ENCODE measurements at places on chromosomes 6 and 20.

DNA sequence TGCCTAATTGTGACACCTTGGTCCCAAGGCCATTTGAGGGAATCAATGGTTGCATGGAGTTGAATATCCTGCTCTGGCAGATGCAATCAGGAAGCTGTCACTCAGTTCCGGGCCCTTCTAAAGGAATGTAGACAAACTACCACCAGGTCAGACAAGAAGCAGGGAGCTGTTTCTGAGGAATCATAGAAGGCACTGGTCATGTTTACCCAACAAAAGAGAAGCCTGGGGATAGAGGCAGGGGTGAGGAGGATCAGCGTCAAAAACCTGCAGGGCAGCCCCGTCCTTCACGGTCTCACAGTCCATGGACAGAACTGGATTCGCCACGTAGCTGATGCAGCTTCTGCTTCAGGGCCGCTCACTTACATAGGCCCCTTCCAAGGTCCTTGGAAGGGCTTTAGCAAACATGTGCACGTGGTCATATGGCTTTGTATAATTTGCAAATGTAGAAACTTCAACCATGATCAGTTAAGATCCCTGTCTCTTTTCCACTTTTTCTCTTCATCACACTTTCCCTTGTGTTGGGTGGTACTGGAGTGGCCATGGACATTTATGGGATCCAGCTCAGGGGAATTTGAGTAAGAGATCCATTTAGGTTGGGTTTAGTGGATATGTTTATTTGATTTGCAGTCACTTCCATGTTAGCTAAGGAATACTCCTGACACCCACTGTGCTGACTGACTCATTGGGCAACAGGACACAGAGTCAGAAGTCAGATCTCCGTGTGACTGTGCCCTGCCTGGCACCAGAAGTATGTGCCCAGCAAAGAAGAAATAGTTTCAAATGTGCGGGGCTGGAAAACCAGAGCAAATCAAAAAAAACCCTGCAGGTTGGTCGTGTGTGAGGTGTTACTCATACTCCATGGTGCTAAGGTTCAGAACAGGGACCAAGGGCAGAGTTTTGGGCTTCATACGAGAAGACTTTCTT, 60.0 kb upstream of the ZFAND3 start:
- DNase-seq = no peak

DNA sequence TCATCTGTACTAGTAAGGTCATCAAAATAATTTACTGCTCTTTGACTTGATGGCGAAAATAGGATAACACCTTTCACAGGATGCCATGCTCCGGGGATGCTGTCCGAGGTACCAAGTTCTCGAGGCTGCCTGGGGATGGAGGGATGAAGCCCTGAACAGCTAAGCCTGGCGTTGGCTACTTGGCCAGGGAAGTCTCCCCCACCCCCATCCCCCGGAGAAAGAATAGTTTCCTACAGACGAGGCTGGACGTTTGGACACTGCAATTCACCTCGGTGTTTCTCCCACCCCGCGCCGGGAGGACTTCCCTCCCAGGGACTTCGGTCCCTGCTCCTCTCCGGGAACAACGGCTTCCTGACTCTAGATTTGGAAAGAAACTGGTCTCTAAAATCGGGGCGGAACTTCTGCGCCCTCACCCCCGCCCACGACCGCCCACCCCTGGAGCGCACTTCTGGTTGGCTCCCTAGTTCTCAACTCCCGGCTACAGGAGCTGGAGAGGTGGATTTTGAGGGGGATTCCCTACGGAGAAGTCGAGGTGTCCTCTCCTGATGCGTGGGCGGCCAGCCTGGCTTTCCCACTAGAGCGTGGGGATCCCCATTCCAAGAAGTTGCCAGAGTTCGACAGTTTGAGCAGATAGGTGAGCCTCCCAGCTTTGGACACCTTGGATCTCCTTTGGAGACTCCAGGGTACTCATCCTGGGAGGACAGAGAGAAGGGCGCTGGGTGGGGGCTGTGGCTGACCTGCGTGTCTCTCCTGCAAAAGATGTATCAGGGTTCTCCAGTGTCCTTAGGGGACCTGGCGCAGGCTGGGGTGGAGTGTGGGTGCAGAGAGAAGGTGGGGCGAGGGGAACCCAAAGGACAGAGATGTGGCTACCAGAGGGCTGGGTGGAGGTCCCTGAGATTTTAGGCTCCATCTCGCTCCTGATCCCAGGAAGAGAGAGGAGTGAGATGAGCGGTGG, 1.1 kb downstream of the PCSK2 start:
- DNase-seq = no peak

- DNase-seq = no peak
These were observed 1.5 kb upstream of the CAPN11 start for GRCh38 chr6:44157152-44157521.

- DNase-seq = no peak
These were observed 12.2 kb downstream of the KCNK17 start for GRCh38 chr6:39302011-39302410.

DNA sequence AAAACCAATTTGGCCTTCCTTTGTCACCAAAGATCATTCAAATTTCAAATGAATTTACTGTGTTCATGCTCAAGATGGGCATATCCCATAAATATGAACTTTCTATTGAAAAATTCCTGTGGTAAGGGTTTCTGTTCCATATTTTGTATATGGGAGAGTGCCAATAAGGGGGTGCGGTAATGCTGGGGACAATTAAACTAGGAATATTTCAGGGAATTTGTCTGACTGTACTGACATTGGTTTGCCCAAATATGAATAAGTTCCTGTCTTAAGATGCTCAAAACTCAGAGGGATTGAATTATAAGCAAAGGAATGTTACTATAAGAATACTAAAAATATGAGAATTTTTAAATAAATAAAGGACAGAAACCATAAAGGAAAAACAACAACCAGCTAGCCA, 553.0 kb upstream of the MARCKS start:
- no peak for DNase-seq

DNA sequence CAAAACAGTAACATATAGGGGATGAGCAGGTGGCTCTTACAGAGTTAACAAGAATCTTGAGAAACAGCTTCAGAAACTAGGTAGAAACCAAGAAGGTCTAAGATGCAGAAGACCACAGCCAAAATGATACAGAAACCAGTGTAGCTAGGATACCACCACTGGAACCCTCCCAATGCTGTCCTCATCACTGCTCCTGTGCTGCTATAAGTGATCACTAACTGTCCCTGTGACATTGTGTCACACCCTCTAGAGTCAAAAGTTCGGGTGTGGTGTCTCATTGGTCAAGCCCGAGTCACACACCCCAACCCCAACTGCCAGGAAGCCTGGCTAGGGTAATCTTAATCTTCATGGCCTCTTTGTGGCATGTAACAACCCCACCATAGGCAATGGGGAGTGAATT, 153.1 kb downstream of the RCAN2 start:
- no peak for DNase-seq

- no peak for DNase-seq
These were observed 2.6 kb downstream of the SYS1 start for GRCh38 chr20:45365444-45365970.

- no peak for DNase-seq
These were observed 154.7 kb downstream of the ARHGAP18 start for GRCh38 chr6:129555206-129555832.

DNA sequence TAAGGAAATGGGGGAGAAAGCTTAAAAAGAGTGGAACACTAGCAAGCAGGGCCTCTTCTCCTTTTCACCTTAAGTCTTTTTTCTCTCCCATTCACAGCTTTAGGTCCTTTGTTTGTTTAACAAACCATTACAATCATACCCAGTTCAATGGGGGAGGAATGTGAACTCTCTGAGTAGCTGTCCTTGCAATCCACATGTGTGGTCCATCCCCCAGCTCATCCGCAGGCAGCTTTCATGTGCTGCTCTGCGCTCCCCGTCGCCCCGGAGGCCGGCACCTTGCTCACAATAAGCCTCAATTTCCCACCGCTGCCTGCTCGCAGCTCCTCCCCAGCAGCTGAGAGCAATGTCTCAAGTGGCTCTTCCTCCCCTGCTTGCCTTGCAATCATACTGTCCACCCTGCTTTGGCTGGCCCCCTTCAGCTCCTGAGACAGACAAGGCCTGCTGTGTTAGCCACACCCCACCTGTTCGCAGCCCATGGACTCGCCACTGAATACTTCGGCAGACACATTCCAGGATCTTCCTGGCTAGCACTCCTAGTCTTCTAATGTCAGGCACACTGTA, 49.1 kb downstream of the PLAGL1 start:
- DNase-seq = no peak

GRCh38 chr20:57440678-57441509, 49.7 kb downstream of the RBM38 start:
- no peak for DNase-seq

DNA sequence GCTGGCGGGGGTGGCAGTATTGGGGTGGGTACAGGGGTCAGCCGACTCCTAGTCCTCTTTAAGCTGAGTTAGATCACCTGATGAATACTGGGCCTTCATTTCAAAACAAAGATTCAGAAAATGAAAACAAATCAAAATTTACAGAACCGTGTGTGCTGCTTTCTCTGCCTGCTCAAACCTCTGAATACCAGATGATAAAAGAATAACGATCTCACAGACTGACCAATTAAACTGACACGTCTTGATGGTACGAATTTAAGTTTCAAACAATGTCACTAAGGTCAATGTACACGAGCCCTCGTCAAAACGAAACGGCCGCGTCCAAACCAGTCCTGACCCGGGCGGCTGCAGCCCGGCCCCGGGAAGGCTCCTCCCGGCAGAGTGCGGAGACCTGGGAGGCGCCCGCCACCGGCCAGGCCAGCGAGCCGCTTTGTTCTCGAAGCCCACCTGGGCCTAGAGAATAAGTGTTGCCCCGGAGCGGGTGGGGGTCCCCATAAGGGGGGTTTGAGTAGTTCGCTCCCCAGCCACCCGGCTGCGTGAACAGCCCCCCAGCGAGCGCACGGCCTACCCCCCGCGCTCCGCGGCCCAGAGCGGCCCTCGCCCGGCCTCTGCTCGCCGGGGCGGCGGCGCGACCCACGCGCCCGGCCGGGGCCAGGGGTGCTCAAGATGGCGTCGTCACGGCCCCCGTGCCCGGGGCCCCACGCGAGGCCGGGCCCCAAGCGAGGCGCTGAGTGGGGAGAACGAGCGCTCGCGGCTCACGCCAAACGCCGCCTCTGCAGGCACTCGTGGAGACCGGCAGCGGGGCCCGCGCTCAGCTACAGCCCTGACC, 728 bp downstream of the PSMA7 start:
- DNase-seq = no peak

DNA sequence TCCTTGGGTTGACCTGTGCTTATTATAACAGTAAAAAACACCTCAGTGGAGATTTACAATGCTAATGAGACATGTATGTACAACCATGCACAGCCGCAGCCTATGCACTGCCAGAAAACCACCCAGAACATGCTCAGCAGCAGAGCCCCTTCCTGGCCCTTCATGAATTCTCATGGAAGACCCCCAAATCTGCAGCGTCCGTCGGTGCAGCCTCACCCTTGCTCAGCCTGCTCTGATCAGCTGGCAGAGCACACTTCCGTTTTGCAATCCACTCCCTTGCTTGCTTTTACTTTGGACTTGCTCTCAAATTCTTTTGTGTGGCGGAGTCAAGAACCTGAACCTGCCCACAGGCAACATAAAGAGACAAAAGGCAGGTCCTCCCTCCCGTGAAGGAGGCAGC, 378.2 kb upstream of the SULF2 start:
- no peak for DNase-seq

GRCh38 chr6:115613488-115613887, 447.2 kb downstream of the FRK start:
- no peak for DNase-seq
